ENCODE measurements at places on chromosomes 1 and 21. TPM values are rescaled to one million over a fixed set of nuclear protein-coding genes. Genes with fewer than 3 reads are reported as not detected.

CNTN2 gene
- not detected for total RNA-seq

DNA sequence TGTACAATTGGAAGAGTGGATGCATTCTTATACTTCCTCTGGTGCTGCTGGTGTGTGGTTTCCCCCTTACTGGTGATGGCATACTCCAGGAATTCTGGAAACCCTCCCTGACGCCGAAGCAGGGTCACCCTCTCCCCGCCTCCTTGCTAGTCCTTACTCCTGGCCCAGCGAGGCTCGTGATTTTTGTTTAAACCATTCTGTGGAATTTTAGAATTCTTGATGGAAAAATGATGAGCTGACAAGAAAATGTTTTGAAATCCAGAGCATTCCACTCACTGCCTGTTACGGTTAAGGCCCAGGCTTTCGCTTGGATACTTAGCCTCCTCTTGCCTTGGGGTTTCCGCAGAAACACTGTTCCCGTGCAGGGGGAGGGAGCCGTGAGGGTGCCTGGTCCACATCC is 41.1 kb downstream of the IL6R start:
- no peak for DNase-seq

GRCh38 chr1:32990887-32991286 is 26.3 kb upstream of the RNF19B start:
- DNase-seq = no peak

S100A12 gene
- total RNA-seq = not detected

GRCh38 chr1:8427493-8427892 is 109.6 kb downstream of the SLC45A1 start:
- DNase-seq = no peak

UBE2U gene
- not detected for total RNA-seq

GRCh38 chr1:184810735-184811343 is 56.2 kb upstream of the EDEM3 start:
- DNase-seq = no peak

DNA sequence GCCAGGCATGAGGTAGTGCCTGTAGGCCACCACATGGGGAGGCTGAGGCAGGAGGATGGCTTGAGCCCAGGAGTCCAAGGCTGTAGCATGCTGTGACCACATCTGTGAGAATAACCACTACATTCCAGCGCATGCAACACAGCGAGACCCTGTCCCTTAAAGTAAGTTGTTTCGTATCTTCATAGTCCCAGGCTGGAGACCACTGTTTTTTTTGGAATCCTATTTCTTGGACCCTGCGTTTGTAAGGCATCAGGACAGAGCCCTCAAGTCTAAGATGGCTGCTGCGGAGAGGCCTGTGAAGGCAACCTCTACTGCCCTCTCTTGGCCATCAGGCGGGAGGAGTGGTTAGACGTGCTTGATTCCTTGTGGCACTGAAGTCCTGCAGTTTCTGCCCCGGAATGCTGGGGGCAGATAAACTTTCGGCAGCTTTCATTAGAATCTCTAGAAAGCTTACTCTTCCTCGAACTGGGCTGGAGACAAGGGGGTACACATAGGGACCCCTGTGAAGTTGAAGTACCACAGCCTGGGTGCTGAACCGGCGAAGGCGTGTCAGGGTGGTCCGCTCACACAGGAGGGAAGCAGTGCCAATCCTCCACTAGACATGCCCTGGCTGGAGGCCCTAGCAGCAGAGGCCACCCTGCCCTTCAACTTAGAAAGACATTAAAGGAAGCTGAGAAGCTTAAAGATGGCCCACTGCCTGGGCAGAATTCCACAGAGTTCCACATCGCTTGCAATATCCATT is 36.6 kb downstream of the RABIF start:
- DNase-seq = no peak

PODN gene
- not detected for total RNA-seq

DNA sequence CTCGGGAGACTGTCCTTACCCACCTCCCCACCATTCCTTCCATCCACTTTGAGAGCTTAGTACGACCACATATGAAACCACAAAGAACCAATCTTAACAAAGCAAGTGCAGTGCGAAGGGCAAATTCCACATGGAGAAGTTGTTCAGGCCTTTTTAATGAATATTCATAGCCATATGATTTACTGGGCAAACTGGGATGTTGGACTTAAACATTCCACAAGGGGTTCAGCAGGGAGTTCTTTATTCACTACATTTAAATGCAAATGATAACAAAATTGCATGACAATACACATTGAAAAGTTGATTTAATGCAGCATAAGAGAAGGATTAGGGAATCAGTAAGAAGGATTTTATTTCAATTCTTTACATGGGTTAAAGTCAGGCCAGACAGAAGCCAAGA is 14.7 kb downstream of the NMNAT2 start:
- DNase-seq = no peak

- no peak for DNase-seq
These were observed 69.2 kb upstream of the WLS start for GRCh38 chr1:68301471-68302001.

GRCh38 chr1:12636098-12636950 is 7.6 kb upstream of the AADACL4 start:
- DNase-seq = no peak

GRCh38 chr1:30693366-30693765 is 30.0 kb downstream of the MATN1 start:
- DNase-seq = no peak

- no peak for DNase-seq
These were observed 1.6 kb downstream of the HIVEP3 start for GRCh38 chr1:41917076-41917475.

NLRP3 gene
- total RNA-seq = not detected

RPE65 gene
- total RNA-seq = not detected

ABCA4 gene
- 27.9 TPM for total RNA-seq

- peak; percentile 52 for DNase-seq
These were observed 105.0 kb downstream of the LEPR start for GRCh38 chr1:65525266-65526048.

DNA sequence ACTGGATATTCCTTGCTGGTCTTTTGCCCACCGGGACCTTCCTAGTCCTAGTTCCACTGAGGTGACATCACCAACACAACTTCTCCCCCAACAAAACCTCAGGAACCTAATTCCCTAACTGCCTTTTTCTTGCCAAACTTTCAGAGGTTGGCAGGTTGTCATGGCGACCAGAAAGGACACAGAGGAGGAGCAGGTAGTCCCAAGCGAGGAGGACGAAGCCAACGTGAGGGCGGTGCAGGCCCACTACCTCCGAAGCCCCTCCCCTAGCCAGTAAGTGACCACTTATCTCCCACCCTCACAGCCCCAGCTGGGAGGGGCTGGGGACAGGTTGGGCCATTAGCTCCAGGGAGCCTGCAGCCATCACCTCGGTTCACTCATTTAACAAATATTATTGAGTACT is 815 bp downstream of the STYXL2 start:
- DNase-seq = no peak

PRDM15 gene
- 2.8 TPM for total RNA-seq

DNA sequence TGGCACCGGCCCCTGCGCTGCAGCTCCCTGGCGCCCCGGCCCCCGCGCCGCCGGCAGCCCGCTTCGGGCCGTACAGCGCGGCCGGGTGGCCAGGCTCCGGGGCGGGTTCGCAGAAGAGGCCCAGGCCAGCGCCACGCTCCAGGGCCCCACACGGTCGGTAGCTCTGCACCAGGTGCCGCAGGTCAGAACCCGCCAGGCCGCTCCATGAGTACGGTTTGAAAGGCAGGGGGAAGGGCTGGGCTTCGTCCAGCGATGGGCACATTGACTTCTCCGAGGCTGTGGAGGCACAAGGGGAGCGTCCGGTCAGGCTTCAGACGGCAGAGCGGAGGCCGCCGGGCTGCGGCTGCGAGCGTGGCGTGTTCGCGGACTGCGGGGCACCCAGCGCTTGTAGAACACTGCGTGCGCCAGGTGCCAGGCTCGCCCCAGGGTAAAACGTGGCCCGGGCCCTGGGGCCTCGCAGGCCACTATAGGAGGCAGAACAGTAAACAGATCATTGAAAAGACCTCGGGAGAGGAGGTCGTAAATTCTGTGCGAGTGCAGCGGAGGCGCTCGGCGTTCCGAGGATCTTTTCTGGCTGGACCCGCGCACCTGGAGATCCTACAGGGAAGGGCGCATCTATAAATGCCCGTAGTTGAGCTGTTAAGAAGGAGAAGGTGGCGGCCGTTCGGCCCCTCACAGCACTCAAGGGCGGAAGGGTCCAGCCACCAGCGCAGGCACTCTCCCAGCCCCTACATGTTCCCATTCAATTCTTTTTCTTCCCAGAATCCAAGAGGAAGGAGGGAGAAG is 5.7 kb downstream of the GFI1 start:
- no peak for DNase-seq

DNA sequence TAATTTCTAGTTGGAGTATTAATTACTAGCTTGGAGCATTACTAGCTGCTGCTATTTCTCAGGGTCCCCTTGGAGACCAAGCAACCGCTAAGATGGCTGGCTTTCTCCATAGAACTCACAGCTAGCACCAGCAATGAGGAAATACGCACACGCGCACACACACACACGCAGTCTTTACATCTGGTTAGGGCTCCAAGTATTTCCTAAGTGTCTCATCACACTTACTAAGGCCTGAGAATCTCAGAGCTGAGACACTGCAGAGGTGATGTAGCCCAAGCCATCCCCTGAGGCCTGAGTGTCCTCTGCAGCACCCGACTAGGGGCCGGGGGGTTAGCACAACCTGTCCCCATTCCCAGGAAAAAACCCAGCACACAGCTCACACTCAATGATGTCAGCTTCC is 42.5 kb downstream of the ITPKB start:
- DNase-seq = no peak

- DNase-seq = no peak
These were observed 49.6 kb upstream of the ADAR start for GRCh38 chr1:154657556-154657955.

GRCh38 chr1:91716339-91716738 is 169.6 kb downstream of the TGFBR3 start:
- no peak for DNase-seq

GRCh38 chr1:27967106-27967883 is 7.5 kb downstream of the XKR8 start:
- DNase-seq = no peak

DNA sequence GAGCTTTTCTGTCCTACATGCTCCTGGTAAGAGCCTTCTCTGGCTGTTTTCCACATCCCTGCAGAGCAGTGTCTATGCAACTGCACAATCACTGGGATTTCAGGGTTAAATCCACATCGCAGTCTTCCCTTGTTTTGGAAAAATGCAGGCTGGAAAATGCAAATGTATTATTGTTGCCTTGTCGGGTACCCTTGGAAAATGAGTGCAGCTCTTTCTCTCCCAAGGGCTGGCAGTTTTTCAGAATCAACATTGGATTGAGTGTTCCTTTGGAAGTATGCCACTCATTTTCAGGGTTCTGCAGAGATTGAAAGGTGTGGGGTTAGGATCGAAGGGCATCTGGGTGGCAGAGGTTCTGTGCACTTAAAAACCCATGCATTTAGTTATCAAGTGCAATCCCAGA is 3.2 kb downstream of the NOS1AP start:
- DNase-seq = no peak

- DNase-seq = peak; percentile 71
These were observed 375.7 kb upstream of the CAMK1G start for GRCh38 chr1:209207701-209208286.

DNA sequence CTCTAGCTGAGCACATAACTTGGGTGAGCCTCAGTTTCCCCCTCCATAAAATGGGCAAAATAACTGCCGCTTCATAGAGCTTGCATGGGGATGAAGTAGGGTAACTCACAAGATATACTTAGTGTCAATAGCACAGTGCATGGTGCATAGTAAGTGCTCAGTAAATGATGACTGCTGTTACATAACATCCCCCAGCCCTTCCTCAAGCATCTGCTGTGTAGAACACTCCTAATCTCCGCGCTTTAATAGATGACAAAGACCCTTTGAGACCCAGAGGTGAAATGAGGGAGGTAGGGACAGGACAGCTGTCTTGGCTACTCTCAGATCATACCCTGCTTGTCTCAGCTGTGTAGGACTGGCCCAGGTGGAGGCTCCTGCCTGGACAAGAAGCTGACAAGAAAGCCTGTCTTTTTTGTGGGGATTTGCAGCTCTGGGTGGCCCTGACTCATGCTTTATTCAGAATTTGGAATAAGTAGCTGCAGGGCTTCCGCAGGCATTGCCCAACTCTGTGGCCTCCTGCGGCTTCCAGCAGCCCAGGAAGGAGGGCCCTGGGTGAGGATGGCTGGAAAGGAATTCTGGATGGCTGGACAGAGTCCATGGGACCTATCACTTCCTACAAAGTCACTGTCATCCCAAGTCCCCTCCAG is 20.7 kb upstream of the PADI4 start:
- no peak for DNase-seq

- DNase-seq = no peak
These were observed 2.1 kb upstream of the PRRX1 start for GRCh38 chr1:170661646-170662411.

- no peak for DNase-seq
These were observed 11.0 kb downstream of the KLHL21 start for GRCh38 chr1:6591644-6592043.

DNA sequence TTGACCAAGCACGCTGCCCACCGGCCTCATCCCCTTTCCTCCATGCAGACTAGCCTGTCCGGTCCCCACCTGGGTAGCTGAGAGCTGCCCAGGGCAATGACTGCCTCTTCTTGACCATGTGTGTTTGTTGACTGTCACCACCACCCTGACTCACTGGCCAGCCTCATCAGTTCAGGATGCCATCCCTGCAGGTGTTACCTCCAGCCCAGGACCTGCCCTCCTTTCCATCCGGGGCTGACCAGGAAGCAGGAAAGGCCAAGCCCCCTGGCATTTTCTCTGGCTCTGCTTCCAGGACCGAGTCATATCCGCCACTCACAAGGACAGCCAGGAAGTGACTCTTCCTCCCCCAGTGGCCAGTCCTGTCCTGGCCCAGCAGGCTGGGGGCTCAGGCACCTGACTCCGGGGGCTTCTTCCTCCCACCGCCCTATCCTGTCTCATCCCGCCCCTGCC is 17.1 kb downstream of the EPHA2 start:
- peak; percentile 74 for DNase-seq

- no peak for DNase-seq
These were observed 40.4 kb upstream of the GOLT1A start for GRCh38 chr1:204254031-204254661.

LMOD1 gene
- under 0.01 TPM for total RNA-seq

DCDC2B gene
- total RNA-seq = not detected

- DNase-seq = no peak
These were observed 13.6 kb downstream of the ACTL8 start for GRCh38 chr1:17768651-17769241.

All from dermis microvascular lymphatic vessel endothelial cell (primary cell).